ENCODE measurements at places on chromosomes 1 and 21.

DNA sequence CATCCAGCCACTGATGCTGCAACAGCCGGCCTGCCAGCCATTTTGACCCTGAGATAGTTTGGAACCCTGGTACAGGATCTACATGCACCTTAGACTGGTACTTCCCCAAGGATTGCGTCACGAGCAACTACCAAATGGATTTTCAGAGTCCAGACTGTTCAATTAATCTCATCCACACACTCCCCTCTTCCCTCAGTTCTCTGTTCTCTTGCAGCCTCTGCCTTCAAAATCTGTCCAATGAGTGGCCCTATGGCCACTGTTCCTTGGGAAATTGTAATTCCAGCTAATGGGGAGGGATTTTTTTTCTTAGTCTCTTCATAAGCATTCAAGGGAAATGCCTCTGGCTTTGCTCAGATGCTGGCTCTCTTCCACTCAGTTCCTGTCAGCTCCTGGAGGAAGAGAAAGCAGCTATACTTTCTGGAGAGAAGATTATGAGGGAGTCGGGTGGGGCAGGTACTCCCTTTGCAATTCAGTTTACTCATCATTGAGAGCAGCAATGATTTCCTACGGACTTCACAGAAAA lies 19.8 kb upstream of the UAP1 start:
- DNase-seq = no peak

- no peak for DNase-seq
These were observed 2.9 kb downstream of the TNFRSF25 start for GRCh38 chr1:6463120-6463412.

DNA sequence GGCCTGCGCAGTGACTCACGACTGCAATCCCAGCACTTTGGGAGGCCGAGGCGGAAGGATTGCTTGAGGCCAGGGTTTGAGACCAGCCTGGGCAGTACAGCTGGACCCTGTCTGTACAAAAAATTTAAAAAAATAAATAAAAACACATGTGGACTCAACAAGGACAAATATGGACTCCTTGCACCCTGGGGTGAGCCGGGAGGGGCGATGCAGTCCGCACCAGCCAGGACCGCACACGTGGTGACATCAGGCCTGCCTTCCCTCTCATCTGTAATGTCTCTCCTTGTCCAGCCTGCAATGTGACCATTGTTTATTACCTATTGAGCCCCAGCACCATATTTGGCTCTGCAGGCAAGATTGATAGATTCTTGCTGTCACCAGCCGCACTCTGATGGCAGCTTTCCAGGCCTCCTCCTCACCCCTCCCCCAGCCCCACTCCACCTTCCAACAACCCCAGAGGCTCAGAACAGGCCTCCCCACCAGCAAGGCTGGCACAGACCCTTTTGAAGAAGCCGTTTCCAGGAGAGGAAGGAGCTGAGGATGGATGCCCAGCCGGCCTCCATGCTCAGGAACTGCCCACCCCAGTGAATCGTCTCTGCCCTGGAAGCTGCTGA lies 55.2 kb downstream of the IRF2BP2 start:
- no peak for DNase-seq

GRCh38 chr1:90443354-90443753 lies 273.7 kb downstream of the BARHL2 start:
- DNase-seq = no peak

DNA sequence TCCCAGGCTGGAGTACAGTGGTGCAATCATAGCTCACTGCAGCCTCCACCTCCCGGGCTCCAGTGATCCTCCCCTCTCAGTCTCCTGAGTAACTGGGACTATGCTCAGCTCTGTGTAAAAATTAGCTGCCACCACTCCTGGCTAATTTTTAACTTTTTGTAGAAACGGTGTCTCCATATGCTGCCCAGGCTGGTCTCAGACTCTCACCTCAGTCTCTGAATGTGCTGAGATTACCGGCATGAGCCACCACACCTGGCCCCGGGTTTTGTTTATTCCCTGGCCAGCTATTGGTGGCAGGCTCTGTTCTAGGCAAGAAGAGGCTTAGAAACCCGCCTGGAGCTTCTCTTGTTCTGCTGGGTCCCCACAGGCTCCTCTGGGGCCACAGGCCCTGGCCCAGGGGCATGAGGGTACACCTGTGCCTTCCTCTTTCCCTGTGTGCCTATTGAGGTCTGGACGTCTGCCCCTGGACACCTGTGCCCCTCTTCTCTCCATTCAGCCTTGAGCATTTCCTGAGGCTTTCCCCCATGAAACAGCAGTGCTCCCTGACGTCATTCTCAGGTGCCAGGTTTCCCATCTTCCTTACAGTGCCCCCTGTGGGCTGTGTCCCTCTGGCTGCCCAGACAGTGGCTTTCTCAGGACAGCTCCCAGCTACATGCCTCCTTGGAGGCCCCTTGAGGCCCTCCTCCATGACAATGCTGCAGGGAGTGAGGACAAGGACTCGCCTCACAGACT lies 57.5 kb downstream of the PCP4 start:
- DNase-seq = no peak

GRCh38 chr1:2575801-2576663 lies 10.5 kb upstream of the PRXL2B start:
- DNase-seq = no peak

- DNase-seq = no peak
These were observed 898 bp downstream of the LDLRAP1 start for GRCh38 chr1:25544243-25544764.

DNA sequence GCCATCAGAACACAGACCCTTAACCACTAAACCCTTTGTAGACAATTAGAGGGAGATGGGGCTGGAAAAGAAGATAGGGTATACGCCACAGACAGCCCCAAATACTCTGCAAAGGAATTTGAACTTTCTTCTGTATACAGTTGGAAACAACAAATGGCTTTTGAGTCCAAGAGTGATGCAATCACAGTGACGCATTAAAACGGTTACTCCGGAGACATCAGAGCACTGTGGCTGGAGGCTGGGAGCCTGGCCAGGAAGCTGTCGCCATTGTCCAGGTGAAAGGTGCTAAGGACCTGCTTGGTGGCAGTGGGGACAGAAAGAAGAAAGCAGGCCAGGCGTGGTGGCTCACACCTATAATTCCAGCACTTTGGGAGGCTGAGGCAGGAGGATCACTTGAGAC lies 4.2 kb downstream of the FLAD1 start:
- DNase-seq = no peak
